ENCODE measurements at places on chromosomes 5 and 9.
A peak's percentile ranks its signal among the peaks of the same experiment; 100 is the strongest.

DNA sequence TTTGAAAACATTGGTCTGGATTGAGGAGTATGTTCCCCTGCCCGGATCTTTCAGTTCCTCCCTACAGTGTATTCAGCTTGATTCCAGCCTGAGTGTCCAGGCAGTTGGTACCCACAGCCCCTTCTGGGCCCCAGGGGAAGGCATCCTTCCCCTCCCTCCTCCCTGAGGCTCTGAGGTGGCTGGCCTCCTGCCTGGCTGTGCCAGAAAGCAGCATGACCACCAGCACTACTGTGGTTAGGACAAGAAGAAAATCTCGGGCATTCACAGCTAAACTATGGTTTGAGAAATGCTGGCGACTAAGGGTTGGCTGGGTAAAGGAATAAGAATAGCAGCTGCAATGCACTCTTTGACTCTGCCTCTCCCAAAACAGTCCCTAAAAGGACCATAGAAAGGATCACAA, 84.6 kb upstream of the LIFR start:
- no peak for DNase-seq

- DNase-seq, result no peak
These were observed 752.1 kb downstream of the DTWD2 start for GRCh38 chr5:118236108-118236849.

DNA sequence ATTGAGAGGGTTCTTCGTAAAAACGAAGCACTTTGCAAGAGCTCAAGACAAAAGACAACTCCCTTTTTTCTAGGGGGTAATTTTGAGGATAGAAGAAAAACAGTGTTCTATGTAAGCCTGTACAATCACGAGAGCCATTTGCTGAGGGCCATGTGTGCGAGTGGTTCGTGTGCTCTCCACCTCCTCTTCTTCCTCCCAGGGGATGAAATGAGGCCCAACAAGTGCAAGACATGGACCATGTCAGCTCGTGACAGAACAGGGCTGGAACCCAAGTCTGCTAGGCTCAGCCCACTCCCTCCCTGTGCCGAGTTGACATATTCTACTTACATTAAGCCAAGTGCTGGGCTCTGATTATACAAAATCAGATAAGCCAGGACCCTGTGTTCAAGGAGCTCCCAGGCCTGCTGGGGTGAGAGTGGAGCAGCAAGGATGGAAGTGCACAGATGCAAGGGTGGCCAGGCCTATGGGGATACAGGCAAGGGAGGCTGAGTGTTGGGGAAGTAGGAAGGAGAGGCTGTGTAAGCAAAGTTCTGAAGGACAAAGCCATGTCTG, 97.9 kb upstream of the MSX2 start:
- no peak for DNase-seq

DNA sequence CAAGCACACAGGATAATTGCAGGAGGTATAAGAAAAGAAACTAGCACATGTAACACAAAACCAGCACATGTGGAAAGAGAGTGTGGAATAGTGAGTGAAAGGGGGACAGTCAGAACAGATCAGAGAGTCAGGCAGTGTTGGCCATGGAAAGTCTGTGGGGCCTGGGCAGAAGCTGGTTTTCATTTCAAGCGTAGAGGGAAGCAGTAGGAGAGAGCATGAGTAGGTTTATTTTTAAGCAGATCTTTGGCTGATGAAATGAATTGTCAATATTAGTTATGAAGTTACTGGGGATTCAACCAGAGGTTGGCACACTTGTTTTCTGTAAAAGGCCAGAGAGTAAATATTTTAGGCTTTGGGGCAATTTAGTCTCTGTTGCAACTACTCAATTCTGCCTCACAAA, 283.1 kb downstream of the SMARCA2 start:
- DNase-seq, result no peak

DNA sequence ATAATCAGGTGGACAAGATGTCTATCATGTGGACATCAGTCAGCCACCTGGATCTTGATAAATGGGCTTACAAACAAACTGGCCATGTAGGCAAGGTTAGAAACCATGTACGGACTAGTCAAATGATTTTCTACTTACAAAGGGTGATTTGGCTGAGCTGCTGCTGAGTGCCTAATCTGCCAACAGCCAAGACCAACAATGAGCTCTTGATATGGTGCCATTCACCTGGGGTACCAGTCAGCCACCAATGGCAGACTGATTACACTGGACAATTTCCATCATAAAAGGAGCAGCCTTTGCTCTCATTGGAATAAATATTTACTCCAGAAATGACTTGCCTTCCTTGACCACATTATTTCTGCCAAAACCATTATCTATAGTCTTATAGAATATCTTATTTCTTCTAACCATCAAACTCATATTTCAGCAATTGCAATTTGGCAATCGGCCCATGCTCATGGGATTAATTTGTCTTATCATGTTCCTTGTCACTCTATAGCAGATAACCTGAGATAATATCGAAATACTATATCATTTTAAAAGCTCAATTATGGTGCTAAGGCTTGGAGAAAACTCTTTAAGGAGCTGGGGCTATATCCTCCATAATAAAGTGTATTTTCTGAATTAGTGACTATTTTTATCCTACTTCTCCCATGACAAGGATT, 135.1 kb downstream of the SLC25A46 start:
- no peak for DNase-seq

- DNase-seq, result peak; percentile 17
These were observed 116.6 kb upstream of the ABCA1 start for GRCh38 chr9:105044518-105044917.

- no peak for DNase-seq
These were observed 82.4 kb upstream of the FBXW11 start for GRCh38 chr5:172088801-172089200.

DNA sequence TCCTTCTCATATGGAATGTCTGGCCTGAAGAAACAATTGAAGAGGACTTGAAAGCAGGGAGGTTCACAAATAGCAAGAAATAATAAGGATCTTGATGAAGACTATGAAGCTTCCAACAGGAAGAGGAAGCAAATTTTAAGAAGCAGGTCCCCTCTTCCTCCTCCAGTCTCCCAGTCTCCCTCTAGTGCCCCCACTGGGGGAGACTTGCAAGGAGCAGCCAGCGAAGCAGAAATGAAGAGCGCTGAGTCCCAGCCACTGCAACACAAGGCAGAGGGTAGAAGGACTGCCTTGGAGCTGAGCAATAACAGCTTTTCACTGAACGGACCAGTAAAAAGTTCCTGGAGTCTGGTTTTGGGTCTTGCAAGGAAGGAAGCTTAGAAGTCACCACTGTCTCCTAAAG, 32.6 kb upstream of the ACO1 start:
- DNase-seq, result no peak

GRCh38 chr5:142680605-142681259, 5.2 kb downstream of the FGF1 start:
- DNase-seq, result no peak

DNA sequence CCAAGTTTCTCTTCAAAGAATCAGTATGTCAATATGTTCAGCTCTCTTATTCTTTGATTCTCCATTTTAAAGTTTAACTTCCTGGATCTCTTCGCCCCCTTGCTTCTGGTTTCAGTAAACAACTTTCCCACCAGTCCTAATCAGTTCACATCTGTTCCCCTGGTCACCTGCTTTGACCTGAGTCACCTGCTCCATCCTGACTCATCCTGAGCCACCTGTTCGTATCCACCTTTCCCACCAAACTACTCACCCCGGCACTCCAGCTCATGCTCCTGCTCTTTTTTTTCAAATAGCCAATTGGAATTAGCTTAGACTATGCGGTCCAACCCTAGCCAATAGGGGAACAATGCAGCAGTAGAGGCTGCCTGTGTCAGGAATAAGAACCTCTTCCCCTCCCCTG, 23.6 kb upstream of the CSF1R start:
- no peak for DNase-seq

DNA sequence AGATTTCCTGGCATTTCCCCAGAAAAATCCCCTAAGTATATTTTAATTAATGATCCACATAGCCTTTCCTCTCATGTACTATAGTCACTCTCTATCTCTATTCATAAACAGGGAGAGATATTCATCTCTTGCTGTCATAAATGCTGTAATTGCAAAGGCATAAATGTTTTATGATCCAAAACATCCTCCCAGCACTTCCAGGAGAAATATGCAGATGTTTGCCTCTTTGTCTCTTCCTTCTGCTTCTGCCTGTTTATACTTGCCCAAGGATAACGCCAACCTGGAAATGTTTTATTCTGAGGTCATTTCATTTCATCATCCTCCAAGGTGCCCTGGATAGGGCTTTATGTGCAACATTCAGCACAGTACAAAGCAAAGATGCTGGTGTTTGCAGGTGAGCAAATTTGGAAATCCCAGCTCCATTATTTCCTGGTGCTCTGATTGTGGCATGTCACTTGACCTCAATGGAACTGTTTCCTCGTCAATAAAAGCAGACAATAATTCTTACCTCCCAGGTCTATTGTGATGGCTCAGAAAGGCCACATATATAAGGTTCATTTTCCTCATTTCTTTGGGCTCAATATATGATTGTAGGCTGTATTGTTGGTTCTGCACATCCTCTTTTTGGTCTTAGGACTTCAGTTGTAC, 6.9 kb downstream of the TNFSF15 start:
- no peak for DNase-seq

DNA sequence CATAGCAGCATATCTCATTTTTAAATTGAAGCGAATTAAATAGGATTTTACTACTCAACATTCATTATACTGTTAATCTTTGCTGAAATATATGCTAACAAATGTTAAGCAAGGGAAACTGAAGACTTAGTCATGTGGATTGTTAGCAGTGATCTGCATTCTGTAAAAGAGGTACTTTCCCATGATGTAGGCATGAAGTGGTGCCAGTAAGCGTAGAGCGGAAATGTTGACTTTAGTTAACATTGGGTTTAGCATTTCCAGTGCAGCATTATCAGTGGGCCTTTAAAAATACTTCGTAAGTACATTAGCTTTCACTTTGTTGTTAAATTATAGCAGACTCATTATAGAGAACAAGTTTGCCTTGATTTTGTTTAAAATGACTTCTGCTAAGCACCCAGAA, 130.3 kb downstream of the CDC42SE2 start:
- DNase-seq, result no peak

- DNase-seq, result no peak
These were observed 73.2 kb upstream of the NR3C1 start for GRCh38 chr5:143476601-143477211.

- no peak for DNase-seq
These were observed 25.6 kb downstream of the SLC31A1 start for GRCh38 chr9:113246928-113247327.

DNA sequence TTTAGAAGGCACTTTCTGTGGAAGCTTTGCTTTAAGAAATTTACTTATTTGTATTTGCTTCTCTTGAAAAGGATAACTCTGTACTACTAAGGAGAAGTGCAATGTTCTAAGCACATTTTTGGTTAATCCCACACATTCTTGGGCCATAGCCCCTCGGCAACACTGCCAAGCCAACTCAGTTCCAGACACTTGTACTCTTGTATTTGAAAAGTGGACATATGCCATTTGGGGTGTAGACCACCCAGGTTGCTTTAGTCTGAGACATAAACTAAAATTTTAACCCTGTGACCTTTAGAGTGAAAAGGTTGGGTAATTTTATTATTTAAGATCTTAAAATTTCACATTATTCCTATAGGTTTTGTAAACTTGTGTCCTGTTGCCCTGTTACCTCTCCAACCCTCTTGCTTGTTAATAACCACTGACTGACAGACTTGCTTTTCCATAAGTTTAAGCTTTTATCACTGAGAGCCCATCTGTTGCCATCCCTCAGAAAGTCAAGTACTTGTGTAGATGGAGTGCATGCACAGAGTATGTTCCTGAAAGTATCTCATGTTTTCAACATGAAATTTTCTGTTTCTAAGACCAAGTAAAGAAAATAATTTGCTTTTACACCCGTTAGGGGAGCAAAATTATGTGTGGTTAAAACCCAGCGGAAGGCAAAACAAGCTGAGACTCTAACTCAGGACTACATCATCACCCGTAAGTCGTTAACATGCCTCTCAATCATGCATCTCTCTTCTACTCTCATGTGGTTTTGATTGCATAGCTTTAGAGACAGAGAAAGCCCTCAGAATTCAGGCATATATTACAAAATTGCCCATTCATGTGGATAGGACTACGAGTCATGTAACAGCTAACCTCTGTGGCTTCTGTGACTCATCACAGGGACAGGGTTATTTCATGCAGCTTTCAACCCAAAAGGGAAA, 117.3 kb downstream of the GDNF start:
- DNase-seq, result no peak

DNA sequence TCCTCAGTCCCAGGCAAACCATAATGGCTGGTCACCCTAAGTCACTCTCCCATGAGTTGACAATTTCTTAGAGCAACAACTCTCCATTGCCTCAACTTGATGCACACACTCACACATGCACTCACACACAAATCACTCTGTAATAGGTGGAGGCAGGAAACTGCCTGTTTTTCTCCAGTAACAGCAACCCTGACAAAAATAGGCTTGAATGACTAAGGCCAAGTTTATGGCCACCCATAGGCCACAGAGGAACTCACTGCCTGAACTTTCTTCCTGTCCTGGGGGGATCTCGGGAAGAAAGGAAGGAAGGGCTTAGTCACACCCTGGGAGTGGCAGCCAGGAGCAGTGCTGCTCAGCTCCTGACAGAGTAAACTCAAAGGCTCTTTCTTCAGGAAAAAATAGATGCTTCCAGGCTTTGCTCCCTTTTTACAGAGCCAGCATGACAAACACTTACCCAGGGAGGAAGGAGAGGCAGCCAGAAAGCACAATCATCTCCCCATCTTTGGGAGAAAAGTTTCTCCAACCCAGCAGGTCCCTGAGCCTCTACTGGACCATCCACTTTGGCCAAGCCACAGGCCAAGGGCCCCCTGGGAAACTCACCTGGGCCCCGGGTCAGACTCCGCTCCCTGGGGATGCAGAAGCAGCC, 368 bp downstream of the SH3TC2 start:
- no peak for DNase-seq

- DNase-seq, result no peak
These were observed 188.9 kb downstream of the SPOCK1 start for GRCh38 chr5:137310051-137310730.

DNA sequence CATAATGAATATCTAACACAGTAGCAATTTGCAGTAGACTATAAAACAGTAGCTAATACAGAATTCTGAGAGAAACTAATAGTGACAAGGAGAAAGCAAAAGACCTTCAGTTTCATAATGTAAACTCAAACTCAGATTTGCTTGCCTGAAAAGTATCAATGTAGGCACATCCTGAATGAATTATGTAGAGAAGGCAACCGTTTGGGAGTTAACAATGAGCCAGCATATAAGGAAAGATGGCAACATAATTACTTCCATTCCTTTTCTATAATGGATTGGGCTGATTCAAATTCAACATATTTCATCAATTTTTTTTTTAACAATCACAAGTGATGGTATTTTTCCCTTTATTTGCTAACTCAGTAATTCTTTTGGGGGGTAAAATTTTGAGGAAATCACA, 261.6 kb downstream of the SEMA5A start:
- no peak for DNase-seq

DNA sequence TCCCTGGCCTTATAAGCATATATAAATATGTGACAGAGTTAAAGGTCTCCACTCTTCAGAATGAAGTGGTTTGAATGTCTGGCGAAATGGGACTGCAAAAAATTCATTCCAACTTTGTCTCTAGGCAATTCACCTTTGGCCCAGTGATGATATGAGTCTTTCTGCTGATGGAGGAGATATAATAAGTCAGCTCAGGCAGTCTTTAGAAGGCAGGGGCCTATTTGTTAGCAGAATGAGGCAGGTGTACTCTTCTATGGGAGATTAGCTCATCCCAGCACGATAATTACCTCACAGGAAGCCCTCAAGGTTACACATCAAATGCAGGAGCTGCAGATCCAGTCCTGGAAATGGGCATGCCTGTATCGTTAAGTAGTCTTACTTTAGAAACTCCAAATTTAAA, 300.5 kb downstream of the NR2F1-AS1 start:
- DNase-seq, result no peak
